ENCODE measurements at places on chromosomes 6 and 20. TPM values are rescaled to one million over a fixed set of nuclear protein-coding genes. Genes with fewer than 3 reads are reported as not detected.

Gene FKBP1C
- 2.1 TPM for total RNA-seq

Gene CDH4
- 6.0 TPM for total RNA-seq

Gene NNAT
- total RNA-seq, result not detected

Gene MYO6
- 7.3 TPM for total RNA-seq

Gene TCP1
- 224 TPM for total RNA-seq

Gene TCP11
- total RNA-seq, result not detected

Gene ERVFRD-1
- total RNA-seq, result not detected

Gene CD93
- not detected for total RNA-seq

Gene CCDC170
- 0.06 TPM for total RNA-seq

Gene GPR6
- total RNA-seq, result not detected

Gene SEL1L2
- not detected for total RNA-seq

Gene TGM3
- total RNA-seq, result 0.05 TPM
